ENCODE measurements at places on chromosomes 2 and 18.

- no peak for DNase-seq
Observed at GRCh38 chr2:239150125-239151011, 250.5 kb downstream of the HDAC4 start.

DNA sequence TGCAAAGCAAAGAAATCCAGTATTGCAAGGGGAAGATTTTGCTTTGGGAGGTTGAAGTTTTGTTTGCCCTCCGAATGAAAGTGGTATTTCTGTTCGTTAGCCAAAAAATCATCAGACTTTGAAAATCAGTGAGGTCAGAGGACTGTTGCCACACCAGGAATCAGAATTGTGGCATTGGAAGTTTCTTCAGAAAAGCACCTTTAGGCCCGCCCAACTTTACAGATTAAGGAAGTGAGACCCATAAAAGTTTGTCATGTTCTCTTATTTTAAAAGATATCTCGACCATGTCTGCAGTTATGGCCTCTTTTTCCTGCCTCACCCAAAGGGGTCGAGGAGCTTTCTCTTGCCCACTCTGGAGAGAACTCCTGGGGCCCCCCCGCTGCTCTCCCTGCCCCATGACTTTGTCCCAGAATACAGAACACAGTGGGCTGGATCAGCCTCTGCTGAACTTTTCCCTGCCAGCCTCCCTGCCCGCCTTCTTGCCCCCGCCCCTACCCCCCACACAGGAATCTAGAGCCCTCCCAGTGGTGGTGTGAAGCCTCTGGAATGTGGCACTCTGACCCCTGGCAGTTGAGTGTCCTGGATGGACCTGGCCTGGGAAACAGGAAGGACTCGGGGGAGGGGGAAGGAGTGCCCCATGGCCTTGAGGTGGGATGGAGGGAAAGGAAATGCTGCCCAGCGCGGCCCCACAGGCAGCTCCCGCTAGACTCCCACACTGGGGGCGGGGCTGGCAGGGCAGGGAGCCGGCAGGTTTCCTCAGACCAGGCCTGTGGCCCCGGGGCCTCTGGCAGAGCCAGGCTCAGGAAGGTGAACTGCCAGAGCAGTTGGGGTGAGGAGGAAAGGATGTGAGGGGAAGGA lies 25.3 kb downstream of the CRIM1 start:
- DNase-seq, result no peak

DNA sequence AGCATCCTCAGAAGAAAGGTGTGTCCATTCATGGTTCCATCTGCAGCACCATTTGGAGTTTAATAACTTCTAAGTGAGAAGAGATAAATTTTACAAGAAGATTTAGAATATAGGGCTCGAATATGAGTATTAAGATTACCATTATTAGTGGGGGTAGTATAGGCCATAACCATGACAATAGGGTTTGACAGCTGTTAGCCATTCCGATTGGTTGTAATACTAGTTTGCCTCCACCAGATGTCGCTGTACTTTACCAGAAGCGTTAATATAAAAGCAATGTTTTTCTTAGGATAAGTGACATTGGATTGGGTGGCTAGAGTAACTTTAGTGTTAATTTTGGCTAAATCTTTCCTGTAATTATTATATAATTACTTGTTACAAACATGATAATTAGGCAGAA lies 107.5 kb upstream of the SRD5A2 start:
- DNase-seq, result no peak

DNA sequence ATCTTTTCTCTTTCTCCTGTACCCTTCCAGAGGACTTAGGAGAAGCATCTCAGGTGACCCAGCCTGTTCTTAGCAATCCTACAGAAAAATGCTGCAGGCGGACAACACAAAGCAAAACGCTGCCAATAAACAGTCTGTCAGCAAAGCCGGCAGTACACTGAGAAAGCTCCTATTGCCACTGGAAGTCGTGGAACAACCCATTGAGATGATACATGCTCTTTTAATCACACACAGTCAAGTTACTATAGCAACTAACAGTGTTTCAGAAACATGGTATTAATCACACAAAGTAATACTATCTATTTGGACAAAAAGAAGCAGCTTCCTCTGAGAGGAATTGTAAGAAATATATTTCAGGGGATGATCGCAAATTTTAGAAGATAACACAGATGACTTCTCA lies 10.5 kb downstream of the CTLA4 start:
- no peak for DNase-seq

GRCh38 chr2:37156071-37156856 lies 516 bp downstream of the EIF2AK2 start:
- peak; percentile 45 for DNase-seq

DNA sequence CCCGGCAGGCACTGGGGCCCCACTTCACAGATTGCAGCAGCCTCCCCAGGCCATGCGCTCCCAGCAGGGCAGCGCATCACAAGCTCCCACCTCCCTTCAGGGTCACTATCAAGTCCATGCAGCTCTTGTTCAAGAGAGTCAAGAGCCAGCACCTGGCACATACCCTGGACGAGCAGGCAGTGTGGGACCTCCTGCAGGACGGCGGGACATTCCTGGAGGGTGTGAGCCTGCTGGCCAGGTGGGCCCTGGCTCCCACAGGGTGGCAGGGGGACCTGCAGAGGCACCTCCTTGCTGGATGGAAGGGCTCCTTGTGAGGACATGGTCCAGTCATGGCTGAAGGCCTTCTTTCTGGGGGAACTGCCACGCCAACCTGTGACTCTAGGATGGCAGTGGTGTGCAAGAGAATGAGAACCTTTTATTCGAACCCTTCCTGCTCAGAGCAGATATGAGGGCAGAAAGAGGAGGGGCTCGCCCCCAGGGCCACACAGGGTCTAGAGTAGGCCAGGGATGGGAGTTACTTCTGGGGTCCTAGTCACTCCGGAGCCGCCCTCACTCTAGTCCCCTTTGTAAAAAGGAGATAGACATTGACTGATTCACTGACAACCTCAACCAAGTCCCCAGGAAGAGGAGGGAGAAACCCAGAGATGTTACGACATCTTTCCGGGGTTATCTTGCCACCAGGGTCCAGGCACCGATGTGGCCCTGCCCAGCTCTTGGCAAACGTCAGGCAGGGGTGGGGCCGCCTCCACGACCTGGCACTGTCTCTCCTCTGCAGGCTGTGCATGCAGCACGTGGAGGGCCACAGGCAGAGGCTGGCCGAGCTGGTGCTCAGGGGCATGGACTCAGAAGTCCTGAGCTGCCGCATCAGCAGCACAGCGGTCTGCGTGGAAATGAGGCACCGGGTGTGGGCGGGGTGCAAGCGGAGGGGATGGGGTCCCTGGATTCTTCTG lies 31.3 kb downstream of the HJURP start:
- no peak for DNase-seq

GRCh38 chr2:39919511-39920306 lies 140.7 kb upstream of the THUMPD2 start:
- no peak for DNase-seq

GRCh38 chr2:54589340-54590215 lies 133.5 kb downstream of the SPTBN1 start:
- no peak for DNase-seq

- DNase-seq, result no peak
Observed at GRCh38 chr2:143686585-143687164, 557.5 kb downstream of the ARHGAP15 start.

DNA sequence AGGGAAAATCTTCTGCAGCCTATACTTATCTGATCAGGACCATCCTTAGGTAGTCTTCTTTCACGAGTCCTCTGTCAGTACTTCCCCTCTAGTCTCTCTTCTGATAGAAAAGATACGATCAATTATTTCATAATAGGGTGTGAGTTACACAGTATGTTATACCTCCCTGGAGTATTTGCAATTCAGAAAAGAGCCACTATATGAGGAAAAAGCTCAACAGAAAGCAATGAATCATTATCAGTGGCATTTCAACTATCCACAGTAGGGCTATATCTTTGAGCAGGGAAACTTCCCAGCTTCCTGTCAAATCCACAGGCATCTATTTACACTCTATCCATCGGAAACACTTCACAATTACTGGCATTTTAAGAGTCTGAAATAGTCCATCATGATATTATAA lies 105.3 kb upstream of the ACVR2A start:
- DNase-seq, result no peak

- DNase-seq, result no peak
Observed at GRCh38 chr2:240997141-240997855, 1.1 kb upstream of the SNED1 start.

GRCh38 chr2:164479460-164479859 lies 141.8 kb downstream of the GRB14 start:
- no peak for DNase-seq

- DNase-seq, result no peak
Observed at GRCh38 chr18:23723121-23723520, 33.9 kb downstream of the LAMA3 start.

- no peak for DNase-seq
Observed at GRCh38 chr2:160431441-160431840, 62.2 kb downstream of the RBMS1 start.

DNA sequence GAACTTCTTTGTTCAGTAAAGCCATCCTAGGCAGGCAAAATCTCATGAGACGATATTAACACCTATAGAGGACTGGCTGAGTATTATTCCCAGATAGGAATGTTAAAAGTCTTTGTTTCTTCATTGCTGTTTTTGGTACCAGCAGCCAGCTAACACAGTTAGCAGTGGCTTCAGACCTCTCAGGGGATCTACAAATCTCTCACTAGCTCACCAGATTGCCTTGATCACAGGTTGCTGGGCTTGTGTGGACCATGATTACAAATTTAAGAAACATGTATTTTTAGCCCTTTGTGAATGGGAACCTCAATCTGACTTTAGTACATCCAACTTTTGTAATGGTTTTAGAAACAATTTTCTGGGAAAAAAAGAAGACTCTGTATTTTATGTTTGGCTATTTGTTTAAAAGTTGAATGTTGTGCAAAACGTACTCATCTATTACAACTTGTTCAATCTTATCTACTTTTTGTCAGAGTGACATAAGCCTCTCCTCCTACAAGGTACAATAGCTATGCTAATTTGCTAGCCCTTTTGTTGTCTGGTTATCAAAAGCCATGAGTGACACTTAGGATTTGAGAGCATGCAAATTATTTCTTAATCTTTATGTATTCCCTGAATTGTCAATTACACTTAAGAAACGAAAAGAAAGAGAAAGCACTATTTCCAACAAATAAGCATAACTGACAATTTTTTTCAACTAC lies 693.1 kb downstream of the ERBB4 start:
- no peak for DNase-seq

- DNase-seq, result no peak
Observed at GRCh38 chr2:46813020-46813415, 102.6 kb downstream of the MCFD2 start.

- no peak for DNase-seq
Observed at GRCh38 chr2:182444170-182444569, 17.3 kb upstream of the PDE1A start.

DNA sequence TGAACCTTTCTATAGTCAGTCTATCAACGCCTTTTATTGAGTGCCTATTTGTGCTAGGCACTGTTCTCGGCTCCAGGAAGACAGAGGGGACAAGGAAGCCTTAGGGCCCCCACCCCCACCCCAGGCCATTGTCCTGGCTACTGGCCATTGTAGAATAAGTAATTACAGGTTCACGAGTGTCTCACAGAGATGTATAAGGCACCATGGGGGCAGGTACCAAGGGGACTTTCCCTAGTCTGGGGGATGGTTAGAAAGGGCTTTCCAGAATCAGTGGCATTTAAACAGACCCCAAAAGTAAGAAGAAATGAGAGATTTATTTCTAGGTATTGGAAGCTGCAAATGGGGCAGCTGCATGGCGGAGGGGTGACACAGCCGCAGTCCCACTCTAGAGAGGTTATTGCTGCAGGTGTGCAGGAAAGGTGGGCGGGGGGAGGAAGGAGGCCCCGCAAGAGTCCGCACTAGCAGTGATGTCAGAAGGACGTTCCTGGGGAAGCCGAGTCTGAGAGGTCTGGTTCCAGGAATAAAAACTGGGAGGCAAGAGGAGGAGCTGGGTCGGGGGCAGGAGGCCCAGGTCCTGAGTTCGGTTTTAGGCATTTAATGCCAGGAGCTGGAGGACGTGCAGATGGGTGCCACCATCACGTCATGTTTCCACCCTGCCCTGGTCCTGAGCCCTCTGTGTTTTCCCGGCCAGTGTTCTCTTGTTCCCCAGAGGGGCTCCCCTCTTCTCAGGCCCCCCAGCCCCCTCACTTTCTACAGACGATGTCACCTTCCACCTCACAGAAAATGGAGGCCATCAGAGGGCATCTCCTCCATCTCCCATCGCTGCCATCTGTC lies 30.5 kb downstream of the FOSL2 start:
- DNase-seq, result no peak

- no peak for DNase-seq
Observed at GRCh38 chr2:210818473-210818872, 262.1 kb downstream of the CPS1 start.

DNA sequence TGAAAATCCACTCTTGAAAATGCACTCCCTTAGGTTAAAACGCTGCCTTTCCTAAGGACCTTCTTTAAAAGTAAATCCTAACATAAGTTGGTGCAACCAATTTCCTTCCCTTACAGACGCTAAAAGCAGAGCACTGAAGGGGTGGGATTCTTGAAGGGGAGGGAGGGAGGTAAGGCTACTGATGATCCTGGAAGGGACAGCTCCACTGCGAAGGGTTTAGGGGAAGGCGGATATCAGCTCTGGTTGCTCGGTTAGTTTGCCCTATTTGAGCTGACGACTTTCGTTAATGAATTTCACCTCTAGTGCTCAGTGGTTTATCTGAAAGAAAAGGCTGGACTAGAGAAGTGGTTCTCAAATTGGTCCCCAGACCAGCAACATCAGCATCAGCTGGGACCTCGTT lies 49.7 kb upstream of the SIGLEC15 start:
- no peak for DNase-seq

DNA sequence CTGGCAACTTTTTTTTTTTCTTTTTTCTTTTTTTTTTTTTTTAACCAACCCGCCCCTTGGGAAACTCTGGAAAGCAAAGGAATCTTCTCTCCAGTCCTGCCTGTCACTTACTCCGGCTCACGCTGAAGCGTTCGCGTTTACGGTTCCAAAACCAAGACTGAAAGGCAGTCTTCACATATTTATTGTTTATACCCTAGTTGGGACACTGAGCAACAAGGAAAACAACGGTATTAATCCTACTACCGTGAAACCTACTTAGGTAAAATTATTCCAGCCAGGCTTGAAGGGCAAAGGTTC lies 125.4 kb downstream of the OSBPL1A start:
- peak; percentile 31 for DNase-seq

DNA sequence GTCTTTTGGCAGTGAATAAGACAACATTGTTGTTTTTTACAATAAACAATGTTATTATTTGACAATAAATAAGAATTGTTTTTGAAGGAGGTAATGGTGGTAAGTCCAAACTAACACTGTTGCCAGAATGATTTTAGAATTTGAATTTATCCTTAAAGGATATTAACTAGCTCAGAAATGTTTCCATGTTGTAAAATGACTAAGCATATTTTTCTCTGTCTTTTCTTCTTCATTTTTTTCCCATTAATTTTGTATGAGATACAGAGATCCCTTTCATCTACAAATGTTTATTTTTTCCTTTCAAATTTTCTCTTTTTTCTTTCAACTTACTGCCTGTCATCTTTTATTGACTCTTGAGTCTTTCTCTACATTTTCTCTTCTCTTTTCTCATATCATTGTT lies 66.5 kb upstream of the DOCK10 start:
- DNase-seq, result no peak

- no peak for DNase-seq
Observed at GRCh38 chr2:111105926-111106325, 14.8 kb upstream of the BCL2L11 start.
